GM12892 (cell line): ENCODE measurements at places on chromosomes 6 and 20.

GRCh38 chr6:25194172-25194678 is 84.9 kb upstream of the CARMIL1 start:
- no peak for DNase-seq

- no peak for DNase-seq
Measured at GRCh38 chr6:44667668-44668390, 280.3 kb downstream of the CDC5L start.

DNA sequence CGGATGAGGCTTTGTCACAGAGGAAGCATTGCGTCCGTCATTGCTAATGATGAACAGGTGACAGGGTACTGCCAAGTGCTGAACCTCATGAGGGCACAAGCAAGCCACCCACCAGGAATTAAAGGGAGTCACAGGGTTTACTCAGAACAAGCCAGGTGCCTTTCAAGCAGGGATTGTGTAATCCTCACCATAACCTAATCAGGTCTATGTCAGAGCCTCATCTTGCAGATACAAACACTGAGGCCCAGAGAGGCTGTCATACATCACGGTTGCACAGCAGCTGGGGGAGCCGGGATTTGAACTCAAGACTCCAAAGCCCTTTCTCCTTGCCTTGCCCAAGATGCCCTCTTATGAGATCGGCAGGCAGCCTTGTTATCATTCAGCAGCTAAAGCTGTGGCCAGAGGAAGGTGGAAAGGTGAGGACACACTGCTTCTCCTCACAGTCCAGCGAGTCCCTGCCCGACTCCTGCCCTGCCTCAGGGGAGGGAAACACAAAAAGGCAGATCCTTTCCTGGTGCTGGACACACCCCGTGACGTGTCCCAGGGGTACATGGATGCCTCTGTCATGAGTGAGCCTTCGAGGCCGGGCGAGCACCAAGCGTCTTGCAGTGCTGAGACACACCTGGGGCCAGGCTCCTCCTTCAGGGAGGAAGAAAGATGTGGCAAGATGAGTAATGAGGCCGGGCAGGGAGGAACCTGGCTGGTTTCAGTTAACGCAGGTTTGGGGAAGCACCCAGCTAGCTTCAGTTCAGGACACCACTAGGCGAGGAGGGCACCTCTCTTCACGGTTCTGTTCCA is 214.9 kb downstream of the LY86 start:
- DNase-seq = peak; percentile 67

- DNase-seq = no peak
Measured at GRCh38 chr6:24742216-24742738, 23.3 kb upstream of the C6orf62 start.

DNA sequence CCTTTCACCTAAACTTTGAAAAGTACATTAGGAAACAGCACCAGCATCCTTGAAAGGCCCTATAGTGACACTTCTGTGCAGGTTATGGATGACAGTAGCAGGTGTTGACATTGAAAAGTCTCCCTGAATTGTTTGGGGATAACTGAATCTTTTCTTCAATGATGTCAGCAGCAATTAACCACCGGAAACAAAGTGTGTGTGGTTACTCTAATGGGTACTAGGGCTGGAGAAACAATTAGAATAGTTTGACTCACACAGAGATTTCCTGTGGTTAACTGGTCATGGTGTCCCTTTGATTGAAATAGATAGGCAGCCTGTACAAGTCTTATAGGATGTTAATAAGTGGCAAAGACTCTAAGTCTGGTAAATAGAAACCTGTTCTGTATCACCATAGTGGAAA is 189.1 kb downstream of the TBX18 start:
- no peak for DNase-seq

GRCh38 chr6:24931296-24931695 is 4.5 kb downstream of the RIPOR2 start:
- DNase-seq = no peak
